Naive thymus-derived CD8-positive, alpha-beta T cell (primary cell): ENCODE measurements at places on chromosomes 7 and 10.
A peak's percentile ranks its signal among the peaks of the same experiment; 100 is the strongest.

DNA sequence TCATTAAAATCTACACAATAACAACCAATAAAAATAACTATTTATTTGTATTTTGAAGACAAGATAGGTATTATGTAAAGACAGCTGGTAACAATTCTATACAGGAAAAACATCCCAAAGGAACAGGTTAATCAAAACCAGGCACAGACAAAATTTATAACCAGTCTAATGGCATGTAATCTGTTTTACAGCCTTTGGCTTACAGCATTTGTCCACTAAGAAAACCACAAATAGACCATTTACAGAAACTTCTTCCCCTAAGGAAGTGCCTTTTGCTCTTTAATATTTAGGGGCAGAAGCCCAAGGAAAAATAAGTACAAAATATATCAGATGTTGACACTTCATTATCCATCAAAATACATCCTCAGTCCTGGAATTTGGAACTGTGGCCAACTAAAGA, 65.0 kb downstream of the SVIL start:
- no peak for DNase-seq

GRCh38 chr10:98833542-98833941, 386.8 kb upstream of the HPS1 start:
- no peak for DNase-seq

- DNase-seq: no peak
These were observed 3.6 kb downstream of the BLOC1S2 start for GRCh38 chr10:100282907-100283306.

GRCh38 chr7:96701258-96701657, 8.4 kb downstream of the SEM1 start:
- DNase-seq: no peak

GRCh38 chr7:50273870-50274269, 30.6 kb upstream of the IKZF1 start:
- no peak for DNase-seq

- no peak for DNase-seq
These were observed 23.1 kb downstream of the TYW1 start for GRCh38 chr7:67019562-67020390.

- DNase-seq: no peak
These were observed 166.3 kb upstream of the ADCY1 start for GRCh38 chr7:45407730-45408408.

- peak; percentile 83 for DNase-seq
These were observed 73.3 kb upstream of the NFE2L3 start for GRCh38 chr7:26078437-26079336.

- DNase-seq: no peak
These were observed 314.8 kb downstream of the POM121L12 start for GRCh38 chr7:53350241-53350640.

DNA sequence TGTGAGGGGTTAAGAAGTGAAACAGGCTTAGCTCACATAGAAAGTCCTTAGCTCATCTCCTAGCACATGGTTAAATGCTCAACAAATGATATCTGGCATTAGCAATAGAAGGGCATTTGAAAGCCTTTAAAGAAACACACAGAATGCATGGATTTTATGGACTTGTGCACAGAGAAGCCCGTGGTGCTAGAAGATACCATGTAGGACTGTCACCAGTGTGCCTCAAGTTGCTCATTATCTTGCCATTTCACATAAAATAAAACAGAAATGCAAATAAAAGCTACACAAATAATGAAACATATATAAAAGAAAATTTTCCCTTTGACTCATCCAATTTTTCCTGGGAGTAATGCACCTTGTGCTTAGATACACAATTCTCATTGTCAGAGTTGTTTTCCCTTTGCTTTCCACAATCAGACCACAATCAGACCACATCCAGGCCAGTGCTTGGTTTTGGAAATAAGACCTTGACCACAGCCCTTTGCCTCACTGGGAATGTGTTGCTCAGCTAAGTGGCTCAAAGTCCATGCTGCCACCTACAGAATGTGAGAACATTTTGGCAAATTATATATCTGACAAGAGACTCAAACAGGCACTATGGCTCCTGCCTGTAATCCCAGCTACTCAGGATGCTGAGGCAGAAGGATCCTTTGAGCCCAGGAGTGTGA, 9.5 kb upstream of the WDR11 start:
- no peak for DNase-seq

GRCh38 chr7:38241071-38241470, 32.4 kb downstream of the TARP start:
- DNase-seq: no peak

DNA sequence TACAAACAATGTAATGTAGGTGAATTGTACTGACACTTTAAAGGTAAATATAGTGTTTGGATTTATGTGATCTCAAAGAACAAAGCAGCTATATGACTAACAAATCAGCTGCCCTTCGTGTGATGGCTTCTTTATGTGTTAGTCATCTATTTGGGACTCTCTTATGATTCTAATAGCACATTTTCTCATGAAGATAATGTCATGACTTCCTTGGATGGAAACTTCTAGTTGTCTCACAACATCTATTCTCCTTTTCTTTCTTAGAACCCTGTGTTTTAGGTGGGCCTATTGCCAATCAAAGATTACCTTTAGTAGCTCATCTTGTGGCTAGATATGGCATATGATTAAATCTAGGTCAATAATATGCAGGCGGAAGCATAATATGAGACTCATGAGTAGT, 45.0 kb downstream of the TMEM106B start:
- DNase-seq: no peak
